ENCODE measurements at places on chromosomes 4 and X. TPM values are rescaled to one million over a fixed set of nuclear protein-coding genes. Genes with fewer than 3 reads are reported as not detected.

Gene MFAP3L
- 3.4 TPM for total RNA-seq

Gene TBX22
- total RNA-seq, result 0.27 TPM

Gene GLRB
- total RNA-seq, result 11.9 TPM

Gene ADH4
- total RNA-seq, result not detected

Gene H2AZ1
- total RNA-seq, result 322 TPM

Gene PAGE2B
- total RNA-seq, result not detected

Gene CCKAR
- 2.7 TPM for total RNA-seq

Gene OTUD4
- 40.8 TPM for total RNA-seq

Gene MSANTD1
- total RNA-seq, result 2.1 TPM

Gene RGN
- 7.3 TPM for total RNA-seq

Gene TNIP3
- not detected for total RNA-seq

Gene MAP3K15
- total RNA-seq, result 4.2 TPM

Gene MAGEA2
- 0.22 TPM for total RNA-seq

Gene TLR3
- total RNA-seq, result not detected

Gene NLRP2B
- not detected for total RNA-seq

Gene HS6ST2
- 23.6 TPM for total RNA-seq

Gene MMRN1
- total RNA-seq, result 1.7 TPM

Gene ZNF157
- 2.0 TPM for total RNA-seq

Gene ZIC3
- not detected for total RNA-seq

Gene HPGD
- 3.4 TPM for total RNA-seq

Gene UGT2B11
- total RNA-seq, result 0.93 TPM

Gene PLXNB3
- total RNA-seq, result 0.98 TPM

Gene MSL3
- total RNA-seq, result 33.3 TPM

Gene PNMA6F
- not detected for total RNA-seq

Gene EVC
- total RNA-seq, result 30.2 TPM

Gene COX7B
- 178 TPM for total RNA-seq

Gene LPAR4
- 1.0 TPM for total RNA-seq

Gene PASD1
- total RNA-seq, result not detected

Gene FAM149A
- total RNA-seq, result 13.5 TPM

Gene HHIP
- 0.22 TPM for total RNA-seq

Gene NOX1
- not detected for total RNA-seq

Gene IL13RA2
- total RNA-seq, result not detected

Gene GRID2
- total RNA-seq, result 0.69 TPM

Gene LIN54
- 19.6 TPM for total RNA-seq

Gene TLR7
- total RNA-seq, result 0.05 TPM

Gene SH3RF1
- 29.6 TPM for total RNA-seq

Gene NEUROG2
- total RNA-seq, result not detected

Gene HSD17B13
- 0.31 TPM for total RNA-seq

Gene ACSL4
- 44.9 TPM for total RNA-seq

Gene ADRA2C
- 3.0 TPM for total RNA-seq

Gene SLC7A11
- total RNA-seq, result 8.2 TPM

Gene SOX3
- total RNA-seq, result 21.7 TPM

Gene SLC2A9
- 3.1 TPM for total RNA-seq

Gene CXorf49
- total RNA-seq, result not detected

Gene FDCSP
- total RNA-seq, result not detected

Gene TMEM165
- total RNA-seq, result 65.7 TPM

Gene UCP1
- total RNA-seq, result not detected

Gene MAML3
- total RNA-seq, result 44.4 TPM

Gene SCRG1
- total RNA-seq, result not detected

Gene HOPX
- 0.55 TPM for total RNA-seq

Gene SRPK3
- not detected for total RNA-seq

Gene ATP2B3
- 0.11 TPM for total RNA-seq

Gene WDFY3
- 115 TPM for total RNA-seq

Gene JADE3
- 22.5 TPM for total RNA-seq

Gene SLC26A1
- total RNA-seq, result 2.6 TPM

Gene VEGFD
- 0.47 TPM for total RNA-seq
